ENCODE measurements at places on chromosomes 7 and 10. TPM values are rescaled to one million over a fixed set of nuclear protein-coding genes. Genes with fewer than 3 reads are reported as not detected.

- no peak for DNase-seq
- H3K27ac ChIP-seq: no peak within 1 kb of the TSS
- H3K27me3 ChIP-seq: no peaks in the 10 kb centered on the region
- no peaks in the 10 kb centered on the region for H3K36me3 ChIP-seq
- no peak within 1 kb of the TSS for H3K4me3 ChIP-seq
- peaks cover 14% of the 10 kb centered on the region for H3K4me1 ChIP-seq
Measured at GRCh38 chr7:99558306-99559174, at the start of gene ZNF655. ZNF655 (plus strand) TSS chr7:99558642; CDS start chr7:99560560, 1,918 bp downstream.

The FXYD4 gene
- total RNA-seq: not detected

The SEMA3E gene
- total RNA-seq: 21.8 TPM

GRCh38 chr10:90775351-90776028 lies 82.3 kb downstream of the HTR7 start:
- no peak for DNase-seq
- no peak overlapping the region for H3K27ac ChIP-seq
- peaks cover 33% of the 10 kb centered on the region for H3K27me3 ChIP-seq
- no peaks in the 10 kb centered on the region for H3K4me1 ChIP-seq

The NACAD gene
- total RNA-seq: 1.0 TPM

The CELF2 gene
- not detected for total RNA-seq

DNA sequence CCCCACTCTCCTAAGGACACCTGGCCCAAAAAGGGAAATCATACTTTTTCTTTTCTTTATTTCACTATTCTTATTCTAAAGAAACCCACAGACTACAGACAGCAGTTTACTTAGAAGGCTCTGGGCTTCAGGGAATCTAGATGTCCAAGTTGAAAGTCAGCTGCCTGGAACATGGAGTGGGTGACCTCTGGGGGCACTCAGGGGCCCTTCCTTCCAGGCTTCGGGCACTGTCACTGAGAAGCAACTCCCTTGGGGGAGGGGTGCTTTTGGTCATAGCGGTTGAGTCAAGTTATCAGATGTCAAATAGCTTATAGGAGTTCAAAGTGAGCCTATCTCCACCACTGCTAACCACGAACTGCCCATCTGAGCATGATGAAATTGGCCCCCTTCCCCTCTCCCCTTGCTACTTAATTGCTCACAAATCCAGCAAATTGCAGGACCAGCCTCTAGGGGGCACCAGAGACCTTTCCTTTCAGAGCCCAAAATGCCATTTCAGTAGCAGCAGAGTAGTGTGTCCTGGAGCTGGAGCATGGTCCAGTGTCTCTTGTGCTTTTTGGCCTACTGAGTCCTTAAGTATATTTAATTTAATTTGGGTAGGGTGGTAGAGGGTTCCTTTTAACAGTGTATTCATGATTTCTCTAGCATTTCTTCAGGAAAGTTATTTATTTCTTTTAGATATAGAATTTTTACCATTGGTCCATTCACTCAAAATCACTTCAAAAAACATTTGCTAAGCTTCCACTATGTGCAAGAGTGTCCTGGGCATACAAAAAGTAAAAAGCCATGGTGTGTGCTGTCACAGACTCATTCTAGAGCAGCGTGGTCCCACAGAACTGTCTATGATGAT lies 463.8 kb downstream of the KCNMA1 start:
- peak; percentile 83 for DNase-seq
- H3K4me3 ChIP-seq: no peak overlapping the region
- peaks cover 5% of the 10 kb centered on the region for H3K4me1 ChIP-seq
- H3K27ac ChIP-seq: no peak overlapping the region
- H3K36me3 ChIP-seq: no peaks in the 10 kb centered on the region

The C10orf67 gene
- total RNA-seq: 0.45 TPM

The PLEKHS1 gene
- total RNA-seq: 13.8 TPM

- no peak overlapping the region for H3K27ac ChIP-seq
- DNase-seq: no peak
- H3K27me3 ChIP-seq: no peaks in the 10 kb centered on the region
- H3K36me3 ChIP-seq: no peaks in the 10 kb centered on the region
Measured at GRCh38 chr7:13197501-13197900, 510.1 kb downstream of the ARL4A start.

DNA sequence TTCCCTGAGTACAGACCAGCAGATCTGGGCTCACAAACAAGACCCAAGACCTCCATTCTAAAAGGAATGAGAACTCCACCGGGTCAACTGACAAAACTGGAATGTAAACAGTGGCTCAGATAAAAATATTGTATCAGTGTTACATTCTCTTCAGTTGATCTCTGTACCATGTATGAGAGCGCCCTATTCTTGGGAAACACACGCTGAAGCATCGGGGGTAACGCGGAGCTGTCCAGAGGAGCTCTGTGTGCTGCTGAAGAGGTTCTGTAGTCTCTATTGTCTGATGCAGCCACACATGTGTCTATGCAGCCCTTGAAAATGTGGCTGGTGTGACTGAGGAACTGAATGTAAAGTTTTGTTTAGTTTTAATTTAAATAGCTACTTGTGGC lies 39.7 kb downstream of the HIPK2 start:
- no peak for DNase-seq
- H3K27ac ChIP-seq: no peak overlapping the region
- H3K36me3 ChIP-seq: no peaks in the 10 kb centered on the region
- H3K4me1 ChIP-seq: peaks cover 44% of the 10 kb centered on the region
- H3K4me3 ChIP-seq: no peak overlapping the region

All from Calu3 (cell line).